NCI-H146 (cell line): ENCODE measurements at places on chromosomes 5 and 9.

DNA sequence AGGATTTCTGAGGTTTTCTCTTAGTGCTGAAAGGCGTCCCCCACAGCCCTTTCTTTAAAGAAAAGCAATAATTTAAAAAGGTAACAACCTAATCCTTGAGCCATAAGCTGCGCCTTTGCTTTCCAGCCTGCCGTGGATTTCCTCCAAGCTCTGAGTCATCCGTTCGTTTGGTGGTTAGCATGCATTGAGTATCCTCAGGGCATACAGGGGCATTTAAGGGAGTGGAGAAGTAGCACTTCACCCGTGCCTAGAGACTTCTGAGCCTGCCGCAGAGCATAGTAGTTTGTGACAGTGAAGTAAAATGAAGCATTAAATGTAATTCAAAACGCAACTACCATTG lies 892 bp upstream of the TNC start:
- peak; percentile 36 for DNase-seq

- DNase-seq, result peak; percentile 53
These were observed 2.1 kb upstream of the TRAF1 start for GRCh38 chr9:120928483-120929228.

GRCh38 chr5:541539-542318 lies 17.5 kb upstream of the SLC9A3 start:
- DNase-seq, result no peak

GRCh38 chr9:87604886-87605588 lies 107.4 kb downstream of the DAPK1 start:
- no peak for DNase-seq

- DNase-seq, result no peak
These were observed 130.1 kb upstream of the ZNF608 start for GRCh38 chr5:124876566-124876965.

DNA sequence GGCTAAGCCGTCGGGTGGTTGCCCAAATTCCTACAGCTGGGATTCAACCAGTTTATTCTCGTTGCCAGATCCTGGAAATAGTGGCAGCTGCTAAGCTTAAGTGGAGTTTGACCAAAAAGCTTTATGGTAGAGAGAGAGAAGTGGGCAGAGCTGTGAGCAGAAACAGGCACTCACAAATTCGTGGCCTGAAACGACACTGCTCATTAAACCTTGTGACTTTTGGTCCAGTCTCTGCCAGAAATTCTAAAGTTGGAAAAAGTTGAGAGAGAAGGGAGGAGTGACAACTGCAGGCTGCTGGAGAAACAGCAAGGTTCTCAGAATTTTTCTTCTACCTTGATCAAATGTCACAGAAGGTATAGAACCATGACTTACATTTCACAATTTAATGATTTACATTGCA lies 131.5 kb downstream of the MTX3 start:
- no peak for DNase-seq

- peak; percentile 87 for DNase-seq
These were observed 50.8 kb downstream of the TSPAN17 start for GRCh38 chr5:176697934-176698538.

DNA sequence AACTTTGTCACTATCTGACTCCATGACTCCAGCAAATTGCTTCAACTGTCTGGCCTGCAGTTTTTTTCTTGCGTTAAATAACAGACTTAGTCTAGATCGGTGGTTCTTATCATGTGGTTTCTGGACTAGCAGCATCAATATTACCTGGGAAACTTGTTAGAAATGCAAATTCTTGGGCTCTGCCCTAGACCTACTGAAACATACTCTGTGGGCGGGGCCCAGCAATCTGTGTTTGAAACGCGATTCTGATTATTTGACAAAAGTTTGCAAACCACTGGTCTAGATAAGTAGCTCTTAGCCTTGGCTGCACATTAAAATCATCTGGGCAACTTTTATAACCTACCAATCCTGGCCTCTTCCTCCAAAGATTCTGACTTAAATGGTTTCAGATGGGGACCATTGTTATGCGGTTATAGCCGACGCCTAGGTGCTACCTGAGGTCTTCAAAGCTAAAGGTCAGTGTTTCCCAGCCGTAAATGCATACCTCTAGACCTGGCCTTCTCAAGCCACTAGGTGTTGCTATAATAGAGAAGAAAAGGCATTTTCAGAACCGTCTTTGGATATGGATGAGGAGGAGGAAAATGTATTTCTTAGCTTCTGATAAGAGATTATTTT lies 74.0 kb downstream of the C9orf85 start:
- no peak for DNase-seq

DNA sequence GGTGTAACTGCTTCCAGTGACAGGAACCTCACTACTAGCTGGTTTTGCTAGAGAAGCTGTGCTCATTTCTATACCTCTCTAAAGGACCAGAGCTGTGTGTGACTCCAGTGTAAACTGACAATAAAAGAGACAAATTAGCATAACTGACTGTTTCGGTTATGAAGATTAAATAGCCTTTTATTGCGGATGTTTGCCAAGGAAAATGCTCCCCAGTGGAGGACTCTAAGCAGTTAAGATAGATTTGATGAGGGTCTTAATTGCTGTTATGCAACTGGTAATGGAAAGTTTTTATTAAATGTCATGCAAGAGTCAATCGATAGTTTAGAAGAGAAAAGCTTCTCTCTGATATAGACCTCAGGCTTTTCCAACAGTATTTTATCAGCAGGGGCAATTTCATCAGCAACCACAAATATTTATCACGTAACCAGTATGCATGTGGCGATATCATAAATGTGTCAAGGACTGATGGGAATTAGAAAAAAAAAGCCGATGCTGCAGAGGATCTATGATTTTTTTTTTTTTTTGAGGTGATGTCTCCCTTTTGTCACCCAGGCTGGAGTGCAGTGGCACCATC lies 275.2 kb upstream of the DMAC1 start:
- peak; percentile 81 for DNase-seq
